ENCODE measurements at places on chromosomes 4 and X. TPM values are rescaled to one million over a fixed set of nuclear protein-coding genes. Genes with fewer than 3 reads are reported as not detected.

GRCh38 chr4:81758574-81759264, 287.0 kb upstream of the RASGEF1B start:
- DNase-seq, result no peak

- DNase-seq, result no peak
These were observed 69.2 kb upstream of the FAM9A start for GRCh38 chrX:8870411-8870810.

DSPP gene
- not detected for total RNA-seq

DRD5 gene
- total RNA-seq, result not detected

All from Daoy (cell line).